ENCODE measurements at places on chromosomes 6 and 20. TPM values are rescaled to one million over a fixed set of nuclear protein-coding genes. Genes with fewer than 3 reads are reported as not detected.
A peak's percentile ranks its signal among the peaks of the same experiment; 100 is the strongest.

GRCh38 chr6:164414695-164415094 lies 894.7 kb downstream of the C6orf118 start:
- H3K36me3 ChIP-seq: no peaks in the 10 kb centered on the region
- no peak overlapping the region for H3K4me3 ChIP-seq
- no peak overlapping the region for H3K27ac ChIP-seq
- no peaks in the 10 kb centered on the region for H3K4me1 ChIP-seq
- no peak for DNase-seq
- H3K27me3 ChIP-seq: no peaks in the 10 kb centered on the region

GRCh38 chr20:51162015-51162414 lies 139.1 kb upstream of the KCNG1 start:
- H3K36me3 ChIP-seq: no peaks in the 10 kb centered on the region
- no peak overlapping the region for H3K4me3 ChIP-seq
- DNase-seq: no peak

- H3K36me3 ChIP-seq: no peaks in the 10 kb centered on the region
- peaks cover 3% of the 10 kb centered on the region for H3K27me3 ChIP-seq
- H3K4me1 ChIP-seq: peaks cover 13% of the 10 kb centered on the region
- no peak for DNase-seq
- no peak overlapping the region for H3K4me3 ChIP-seq
Observed at GRCh38 chr6:11654876-11655275, 117.3 kb downstream of the TMEM170B start.

- H3K27me3 ChIP-seq: no peaks in the 10 kb centered on the region
- no peak overlapping the region for H3K4me3 ChIP-seq
- peaks cover 22% of the 10 kb centered on the region for H3K36me3 ChIP-seq
- H3K4me1 ChIP-seq: peaks cover 28% of the 10 kb centered on the region
- no peak for DNase-seq
- no peak overlapping the region for H3K27ac ChIP-seq
Observed at GRCh38 chr6:53539561-53539960, 5.3 kb downstream of the GCLC start.

- DNase-seq: peak; percentile 8
- H3K27me3 ChIP-seq: no peaks in the 10 kb centered on the region
- H3K36me3 ChIP-seq: peaks cover 49% of the 10 kb centered on the region
- H3K27ac ChIP-seq: peak overlapping the region; percentile 72
- H3K4me3 ChIP-seq: no peak overlapping the region
Observed at GRCh38 chr6:45156075-45156474, 172.1 kb upstream of the RUNX2 start.

Gene ADAM33
- total RNA-seq: not detected

Measured in activated naive CD8-positive, alpha-beta T cell treated with anti-CD3 and anti-CD28 coated beads for 36 hours (primary cell).